Activated CD4-positive, alpha-beta T cell treated with anti-CD3 and anti-CD28 coated beads, Interleukin-2, amount 10 ng/mL, durations not matched to agents 7 days and 5 days (primary cell): ENCODE measurements at places on chromosomes 5 and 9.

DNA sequence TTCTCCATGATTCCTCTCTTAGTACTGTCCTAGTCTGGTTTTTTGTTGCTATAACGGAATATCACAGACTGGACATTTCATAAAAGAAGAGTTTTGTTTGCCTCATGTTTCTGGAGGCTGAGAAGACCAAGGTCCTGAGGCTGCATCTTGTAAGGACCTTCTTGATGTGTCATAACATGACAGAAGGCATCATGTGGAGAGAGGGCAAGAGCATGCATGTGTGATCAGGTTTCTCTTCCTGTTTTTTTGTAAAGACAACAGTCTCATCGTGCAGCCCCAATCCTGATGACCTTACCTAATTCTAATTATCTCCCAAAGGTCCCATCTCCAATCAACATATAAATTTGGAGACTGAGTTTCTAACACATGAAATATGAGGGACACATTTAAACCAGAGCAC, 108.4 kb downstream of the MSX2 start:
- DNase-seq: no peak

- no peak for DNase-seq
Observed at GRCh38 chr9:22483528-22484070, 37.0 kb downstream of the DMRTA1 start.

DNA sequence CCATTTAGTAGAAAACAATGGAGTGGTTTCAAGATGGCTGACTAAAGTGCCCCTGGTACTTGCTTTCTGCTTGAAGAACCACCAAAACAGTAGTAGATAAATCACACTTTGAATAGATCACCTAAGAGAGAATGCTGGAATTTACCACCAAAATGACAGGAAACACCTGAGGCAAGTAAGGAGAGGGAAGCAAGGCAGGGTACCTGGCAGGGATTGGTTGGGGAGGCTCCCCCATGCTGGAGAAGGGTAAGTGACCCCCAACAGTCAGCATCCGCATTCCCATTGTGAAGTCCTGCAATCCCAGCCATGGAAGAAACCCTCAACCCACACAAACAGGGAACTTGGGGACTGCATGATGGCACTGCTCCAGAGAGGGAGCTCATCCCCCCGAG, 105.5 kb downstream of the PLPP1 start:
- no peak for DNase-seq

- no peak for DNase-seq
Observed at GRCh38 chr9:133733796-133734533, 4.2 kb downstream of the SARDH start.

GRCh38 chr5:166505067-166505466, 1786.4 kb upstream of the WWC1 start:
- no peak for DNase-seq

DNA sequence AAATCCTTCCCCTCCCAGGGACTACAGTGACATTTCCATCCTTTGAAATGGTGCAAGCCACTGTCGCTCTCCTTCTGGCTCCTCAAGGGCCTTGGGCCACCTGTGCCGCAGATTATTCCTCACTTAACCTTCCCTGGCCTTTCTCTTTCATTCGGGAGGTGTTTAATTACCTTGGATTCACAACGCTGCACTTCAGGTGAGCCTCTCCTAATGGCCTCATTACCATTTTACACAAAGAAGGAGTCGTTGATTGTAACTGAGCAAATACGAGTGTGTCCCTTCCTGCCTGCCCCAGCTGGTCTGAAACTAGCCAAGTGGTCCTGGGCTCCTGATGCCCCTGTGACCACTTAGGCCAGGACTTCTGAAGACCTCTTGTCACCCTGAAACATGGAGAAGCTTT, 205.0 kb downstream of the CRB2 start:
- DNase-seq: no peak

- no peak for DNase-seq
Observed at GRCh38 chr9:91282292-91282691, 79.4 kb downstream of the AUH start.

GRCh38 chr9:20620650-20621470, 1.4 kb downstream of the MLLT3 start:
- peak; percentile 57 for DNase-seq

DNA sequence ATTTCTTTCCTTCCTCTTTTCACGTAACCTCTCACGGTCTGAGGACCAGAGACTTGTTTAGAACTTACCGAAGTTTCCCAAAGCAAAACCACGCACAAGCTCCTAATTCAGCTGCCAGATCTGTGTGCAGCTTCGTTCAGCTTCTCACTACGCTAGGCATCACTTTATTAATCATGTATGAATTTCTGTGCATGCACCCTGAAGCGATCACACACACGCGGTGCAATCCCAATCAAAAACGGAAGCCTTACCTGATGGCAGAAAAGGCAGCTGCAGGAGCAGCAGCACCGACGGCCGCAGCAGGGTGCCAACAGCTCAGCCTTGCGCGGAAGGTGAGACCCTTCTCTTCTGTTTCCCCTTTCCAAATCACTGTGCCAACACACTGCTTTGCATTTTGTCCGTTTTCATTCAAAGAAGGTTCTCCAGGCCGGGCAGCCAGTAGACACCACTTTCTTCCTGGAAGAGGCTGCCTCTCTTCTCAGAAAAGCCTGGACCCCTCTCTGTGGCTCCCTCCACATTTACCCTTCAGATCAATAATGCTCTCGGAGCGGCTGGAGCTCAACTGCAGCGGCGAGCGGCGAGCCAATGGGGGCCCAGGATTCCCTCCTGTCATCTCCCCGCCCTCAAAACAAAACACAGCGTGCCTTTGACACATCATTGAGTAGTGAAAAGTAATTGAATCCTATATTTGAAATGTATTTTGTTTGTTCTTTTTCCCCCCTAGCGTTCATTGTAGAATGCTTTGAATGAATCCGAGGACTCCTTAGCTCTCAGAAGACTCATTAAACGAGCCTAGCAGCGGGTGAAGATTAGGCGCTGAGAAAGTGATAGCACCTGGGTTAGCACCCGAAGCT, at the start of gene CDH12:
Gene CDH12, minus strand, starts transcription at position 538 of the 854 bp plus-strand sequence.
- DNase-seq: no peak

- DNase-seq: no peak
Observed at GRCh38 chr5:2805080-2805479, 53.6 kb upstream of the IRX2 start.

- DNase-seq: no peak
Observed at GRCh38 chr9:80932181-80932580, 757.2 kb downstream of the TLE1 start.
